GM03348 (cell line): ENCODE measurements at places on chromosomes 7 and 10.

DNA sequence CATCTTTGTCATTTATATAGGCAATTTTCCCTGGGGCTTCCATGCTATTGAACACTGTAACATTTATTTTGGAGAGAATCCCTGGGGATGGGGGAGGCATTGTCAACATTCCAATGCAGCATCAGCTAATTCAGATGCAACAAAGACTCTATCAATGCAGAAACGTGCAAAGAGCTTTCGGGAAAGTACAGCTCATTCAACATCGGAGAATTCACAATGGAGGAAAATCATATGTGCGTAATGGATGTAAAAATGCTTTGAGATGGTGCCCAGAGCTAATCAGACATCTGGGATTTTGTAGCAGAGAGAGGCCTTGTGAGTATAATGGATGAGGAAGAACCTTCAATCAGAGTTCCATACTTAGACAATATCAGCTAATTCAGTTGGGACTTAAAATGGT, 28.3 kb upstream of the FIS1 start:
- DNase-seq = no peak

DNA sequence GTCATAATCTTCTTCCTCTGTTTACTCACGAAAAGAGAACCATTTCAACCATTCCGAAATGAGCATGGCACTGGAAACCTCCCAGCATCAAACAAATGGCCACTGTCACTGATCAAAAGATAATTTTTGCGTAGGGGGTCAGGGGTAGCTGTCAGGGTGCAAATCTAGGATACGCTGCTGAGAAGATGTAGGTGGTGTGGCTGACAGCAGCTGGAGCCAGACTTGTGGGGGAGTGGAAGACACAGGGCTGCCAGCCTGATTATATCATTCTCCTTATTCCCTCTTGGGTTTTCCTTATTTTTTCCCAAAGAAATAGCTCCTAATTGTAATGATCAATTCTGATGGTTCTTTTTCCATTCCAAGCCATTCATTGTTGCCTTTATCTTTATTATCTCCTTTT, 266.1 kb downstream of the SORCS1 start:
- DNase-seq = no peak

DNA sequence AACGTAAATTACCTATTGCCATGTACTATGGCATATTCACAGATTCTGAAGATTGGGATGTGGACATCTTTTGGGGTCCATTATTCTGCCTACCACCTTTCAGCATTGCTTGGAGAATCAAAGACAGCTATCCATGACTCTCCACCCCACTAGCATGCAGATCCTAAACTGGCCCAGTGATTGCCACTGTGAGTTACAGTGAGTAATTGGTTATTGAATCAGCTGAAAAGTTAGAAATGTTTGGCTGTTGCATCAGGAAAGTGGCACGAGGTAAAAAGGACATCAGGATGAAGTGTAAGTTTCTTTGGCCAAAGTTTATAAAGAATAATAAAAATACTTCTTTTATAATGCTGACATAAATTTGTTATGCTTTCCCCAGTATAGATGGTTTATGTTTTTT, 148.2 kb upstream of the ETV1 start:
- no peak for DNase-seq

DNA sequence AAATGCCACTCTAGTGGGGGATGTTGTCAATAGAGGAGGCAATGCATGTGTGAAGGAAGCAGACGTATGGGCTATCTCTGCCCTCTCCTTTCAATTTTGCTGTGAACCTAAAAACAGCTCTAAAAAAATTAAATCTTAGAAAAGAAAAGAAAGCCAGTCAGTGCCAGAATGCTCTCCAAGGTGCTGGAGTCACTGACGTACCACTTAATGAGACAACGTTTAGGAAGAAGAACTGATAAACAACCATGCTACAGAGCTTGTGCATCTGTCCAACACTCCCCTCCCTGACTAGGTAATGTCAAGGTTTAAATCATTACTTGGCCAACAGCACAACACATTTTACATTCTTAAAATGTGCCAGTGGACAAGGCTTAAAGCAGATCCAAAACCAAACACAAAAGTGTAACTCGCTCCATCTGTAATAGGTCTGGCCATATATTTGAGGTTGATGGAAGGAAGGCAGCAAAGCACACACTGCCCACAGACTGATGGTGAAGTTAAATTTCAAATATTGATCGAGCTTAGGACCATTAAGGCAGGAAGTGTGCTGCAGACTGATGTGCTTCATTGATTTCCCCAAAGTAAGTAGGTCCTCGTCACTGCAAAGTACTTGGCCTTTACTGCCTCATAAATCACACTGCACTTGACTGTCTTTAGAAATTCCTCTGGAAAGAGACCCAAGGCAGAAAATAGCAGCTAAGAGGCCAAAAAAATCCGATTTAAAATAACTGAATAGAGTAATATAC, 15.5 kb downstream of the ARMH3 start:
- no peak for DNase-seq

- DNase-seq = no peak
These were observed 2.9 kb downstream of the MRLN start for GRCh38 chr10:59750155-59750945.

DNA sequence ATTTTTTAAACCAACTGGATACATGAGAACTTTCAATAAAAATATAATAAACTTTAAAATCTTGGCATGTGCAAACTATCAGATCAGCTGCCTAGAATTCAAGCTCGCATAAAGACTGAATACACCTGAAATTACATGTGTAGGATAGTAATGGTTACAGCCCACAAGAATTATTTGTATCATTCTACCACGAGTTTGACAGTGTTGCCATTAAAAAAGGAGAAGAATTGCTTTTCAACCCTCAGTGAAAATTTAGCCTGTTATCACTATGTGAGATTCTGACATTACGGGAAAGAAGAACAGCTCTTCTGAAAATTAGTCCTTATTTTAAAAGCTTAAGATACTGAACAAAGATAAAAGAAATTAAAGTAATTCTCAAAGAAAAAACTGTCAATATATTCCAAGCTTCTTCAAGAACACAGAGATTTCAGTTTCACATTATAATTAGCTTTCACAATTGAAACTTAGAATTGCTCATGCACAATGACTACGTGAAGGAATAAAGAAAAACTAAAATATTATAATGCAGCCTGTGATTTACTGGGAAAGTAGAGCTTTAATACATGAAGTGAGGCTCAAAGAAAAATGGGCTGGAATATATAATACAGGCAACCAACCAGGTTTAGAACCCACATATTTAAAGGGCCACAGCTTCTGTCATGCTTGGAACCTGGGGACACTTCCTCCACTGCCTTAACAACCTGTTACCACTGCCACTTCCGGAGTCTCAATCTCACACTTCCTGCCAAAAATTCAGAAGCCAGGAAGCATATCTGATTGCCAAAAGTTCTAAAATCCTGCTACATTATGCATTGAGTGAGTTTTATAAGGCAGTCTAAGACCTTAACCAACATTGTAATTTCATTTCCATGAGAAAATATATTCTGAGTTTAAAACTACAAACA, 23.2 kb downstream of the TPK1 start:
- DNase-seq = no peak

DNA sequence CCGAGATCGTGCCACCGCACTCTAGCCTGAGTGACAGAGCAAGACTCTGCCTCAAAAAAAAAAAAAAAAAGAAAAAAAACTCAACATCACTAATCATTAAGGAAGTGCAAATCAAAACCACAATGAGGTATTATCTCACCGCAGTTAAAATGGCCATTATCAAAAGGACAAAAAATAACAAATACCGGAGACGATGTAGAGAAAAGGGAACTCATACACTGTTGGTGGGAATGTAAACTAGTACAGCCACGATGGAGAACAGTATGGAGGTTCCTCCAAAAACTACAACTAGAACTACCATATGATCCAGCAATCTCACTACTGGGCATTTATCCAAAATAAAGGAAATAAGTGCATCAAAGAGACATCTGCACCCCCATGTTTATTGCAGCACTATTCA, 24.3 kb downstream of the GRK5 start:
- no peak for DNase-seq

DNA sequence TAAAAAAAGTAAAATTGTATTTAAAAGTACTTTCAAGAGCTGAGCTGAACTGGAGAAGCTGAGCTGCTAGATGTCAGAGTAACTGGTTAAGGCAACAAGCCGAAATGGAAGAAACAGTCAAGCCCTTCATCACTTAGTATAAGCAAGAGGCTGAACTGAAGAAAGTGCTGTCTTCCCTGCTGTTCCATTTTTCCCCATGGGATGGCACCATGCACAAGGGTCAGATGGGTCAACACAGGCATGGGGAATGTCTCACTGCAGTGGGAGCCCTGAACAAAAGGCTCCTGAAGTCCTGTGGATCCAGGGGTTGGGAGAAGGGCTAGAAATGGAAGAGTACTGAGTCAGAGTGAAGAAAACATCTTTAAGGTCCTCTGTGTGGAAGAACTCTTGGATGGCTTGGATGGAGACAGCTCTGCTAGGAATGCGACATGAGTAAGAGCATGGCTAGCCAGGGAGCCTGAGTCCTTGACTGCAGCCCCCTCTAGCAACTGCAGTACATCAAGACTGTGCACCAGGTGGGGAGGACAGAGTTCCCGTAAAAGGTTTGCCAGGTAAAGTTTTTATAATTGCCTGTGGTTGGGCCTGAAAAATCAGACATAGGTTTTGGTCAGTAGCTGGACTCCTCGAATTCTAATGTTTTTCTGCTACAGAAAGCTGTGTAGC, 348.3 kb downstream of the GPR158 start:
- no peak for DNase-seq
